ENCODE measurements at places on chromosomes 6 and 20.

- DNase-seq: no peak
These were observed 77.3 kb downstream of the CDH26 start for GRCh38 chr20:60035486-60035885.

- DNase-seq: no peak
These were observed 17.6 kb upstream of the SNRNP48 start for GRCh38 chr6:7572213-7572943.

DNA sequence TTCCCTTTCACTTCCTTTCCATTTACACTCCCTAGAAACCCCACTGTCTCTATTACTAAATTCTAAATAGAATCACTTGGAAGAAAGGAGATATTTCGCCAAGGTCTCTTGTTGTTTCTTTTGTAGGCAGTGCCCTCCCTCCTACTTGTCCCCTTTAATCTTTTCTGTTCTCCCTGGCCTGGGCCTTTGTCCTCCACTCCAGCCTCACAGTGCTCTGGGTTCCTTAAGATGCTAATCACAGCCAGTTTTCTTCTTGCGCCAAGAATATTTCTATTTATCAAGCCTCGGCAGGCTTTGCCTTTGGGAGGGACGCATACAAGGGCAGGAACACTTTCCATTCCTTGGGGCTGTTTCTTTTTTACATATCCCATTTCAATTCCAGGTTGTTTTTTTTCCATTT lies 520.6 kb upstream of the CHD6 start:
- DNase-seq: no peak

GRCh38 chr6:122153557-122153956 lies 245.9 kb upstream of the HSF2 start:
- no peak for DNase-seq

DNA sequence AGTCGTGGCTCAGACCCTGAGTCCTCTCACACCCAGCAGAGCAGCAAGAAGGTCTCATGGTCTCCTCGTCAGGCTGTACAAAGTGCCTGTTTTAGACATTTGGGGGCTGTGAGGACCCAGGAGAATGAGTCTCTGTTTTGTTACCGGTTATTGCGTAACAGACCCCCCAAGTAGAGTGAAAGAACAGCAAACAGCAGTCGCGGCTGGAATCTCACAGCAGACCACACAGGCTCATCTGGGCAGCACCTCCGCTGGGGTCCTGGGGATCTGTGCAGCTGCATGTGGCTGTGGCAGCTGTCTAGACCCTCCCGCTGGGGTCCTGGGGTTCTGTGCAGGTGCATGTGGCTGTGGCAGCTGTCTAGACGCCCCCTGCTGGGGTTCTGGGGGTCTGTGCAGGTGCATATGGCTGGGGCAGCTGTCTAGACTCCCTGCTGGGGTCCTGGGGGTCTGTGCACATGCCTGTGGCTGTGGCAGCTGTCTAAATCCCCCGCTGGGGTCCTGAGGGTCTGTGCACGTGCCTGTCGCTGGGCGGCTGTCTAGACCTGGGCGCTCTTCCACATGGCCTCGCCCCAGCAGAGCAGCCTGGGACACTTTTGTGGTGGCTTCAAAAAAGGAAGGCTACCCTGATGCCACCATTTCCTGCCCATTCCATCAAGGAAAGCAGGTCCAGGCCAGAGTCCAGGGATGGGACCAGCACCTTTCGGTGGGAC lies 24.7 kb downstream of the ENTPD6 start:
- peak; percentile 68 for DNase-seq

- DNase-seq: no peak
These were observed 37.6 kb downstream of the UQCC2 start for GRCh38 chr6:33673851-33674250.

GRCh38 chr6:137903274-137903932 lies 36.3 kb downstream of the TNFAIP3 start:
- no peak for DNase-seq

DNA sequence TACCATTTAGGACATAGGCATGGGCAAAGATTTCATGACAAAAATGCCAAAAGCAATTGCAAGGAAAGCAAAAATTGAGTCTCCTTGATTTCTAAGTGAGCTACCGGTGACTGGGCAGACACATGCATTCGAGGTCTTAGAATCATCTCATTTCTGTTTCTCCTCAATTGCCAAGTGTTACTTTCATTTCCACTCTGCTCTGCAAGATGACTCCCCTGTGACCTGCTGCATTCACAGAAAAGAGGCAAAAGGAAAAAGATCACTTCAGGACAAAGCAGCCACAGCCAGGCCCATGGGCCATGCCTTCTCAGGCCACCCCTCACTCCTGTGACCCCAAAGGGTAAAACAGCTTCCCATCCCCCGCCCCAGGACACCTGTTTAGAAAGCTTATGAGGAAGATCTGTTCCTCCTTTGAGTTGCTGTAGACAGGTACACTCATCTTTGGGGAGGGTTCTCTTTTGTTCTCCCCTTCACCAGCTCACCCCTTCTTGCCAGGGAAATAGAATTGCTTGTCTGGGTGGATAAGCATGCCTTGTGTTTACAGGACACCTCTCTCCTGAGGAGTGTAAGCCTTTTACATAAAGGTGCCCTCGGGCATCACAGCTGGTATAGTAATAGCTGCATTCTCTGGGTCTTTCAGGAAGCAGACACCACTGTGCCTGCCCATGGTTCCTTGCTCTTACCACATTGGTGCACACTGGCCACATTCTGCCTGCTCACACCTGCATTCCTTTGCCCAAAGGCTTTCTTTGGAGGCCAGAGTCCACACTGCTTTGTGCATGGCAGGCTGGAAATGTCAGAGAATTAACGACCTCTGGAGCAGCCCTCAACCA lies 105.0 kb downstream of the SLC24A3 start:
- DNase-seq: no peak

DNA sequence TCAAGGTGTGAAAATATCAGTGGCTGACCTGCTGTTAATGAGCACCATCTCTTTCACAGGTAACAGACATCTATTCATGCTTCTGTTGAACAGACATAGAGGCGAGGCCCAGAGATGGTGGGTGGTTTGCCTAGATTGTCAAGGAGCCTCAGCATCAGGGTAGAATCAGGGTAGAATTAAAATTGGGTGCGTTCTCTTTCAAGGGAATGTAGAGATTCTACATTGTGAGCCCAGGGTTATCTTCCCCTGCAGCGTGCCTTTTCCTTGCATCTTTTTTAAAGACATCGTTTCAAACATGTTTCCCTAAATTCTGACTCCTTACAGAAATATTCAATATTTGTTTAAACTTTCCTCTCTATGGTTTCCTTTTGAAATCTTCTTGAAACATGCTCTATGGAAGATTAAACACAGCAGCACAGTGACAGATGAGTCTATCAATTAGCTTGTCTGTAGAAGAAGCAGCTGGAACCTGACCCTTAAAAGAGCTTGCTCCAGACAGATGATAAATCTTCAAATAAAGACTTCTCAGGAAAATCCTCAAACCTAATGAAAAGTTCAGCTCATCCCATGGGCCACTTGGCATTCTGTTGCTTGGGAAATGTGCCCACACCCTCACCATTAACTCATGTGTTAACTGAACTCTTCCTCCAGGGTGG lies 119.8 kb downstream of the IPCEF1 start:
- no peak for DNase-seq

GRCh38 chr6:137427656-137428290 lies 66.4 kb downstream of the OLIG3 start:
- no peak for DNase-seq

DNA sequence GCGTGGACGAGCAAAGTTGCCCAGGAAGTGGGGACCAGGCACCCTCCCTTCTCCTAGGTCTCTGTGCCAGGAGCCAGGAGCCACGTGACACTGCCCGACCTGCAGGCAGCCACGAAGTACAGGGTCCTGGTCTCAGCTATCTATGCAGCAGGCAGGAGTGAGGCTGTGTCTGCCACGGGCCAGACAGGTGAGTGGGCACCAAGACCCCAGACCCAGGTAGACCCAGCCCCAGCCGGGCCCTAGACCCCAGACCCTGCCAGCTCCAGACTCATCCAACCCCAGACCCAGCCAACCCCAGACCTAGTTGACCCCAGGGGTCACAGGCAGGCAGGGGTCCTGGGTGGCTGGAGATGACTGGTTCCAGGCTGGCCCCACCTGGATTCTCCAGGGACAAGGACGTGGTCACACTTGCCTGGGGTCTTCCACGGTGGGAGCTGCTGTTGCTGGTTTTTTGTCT lies 21.1 kb downstream of the COL20A1 start:
- DNase-seq: no peak

DNA sequence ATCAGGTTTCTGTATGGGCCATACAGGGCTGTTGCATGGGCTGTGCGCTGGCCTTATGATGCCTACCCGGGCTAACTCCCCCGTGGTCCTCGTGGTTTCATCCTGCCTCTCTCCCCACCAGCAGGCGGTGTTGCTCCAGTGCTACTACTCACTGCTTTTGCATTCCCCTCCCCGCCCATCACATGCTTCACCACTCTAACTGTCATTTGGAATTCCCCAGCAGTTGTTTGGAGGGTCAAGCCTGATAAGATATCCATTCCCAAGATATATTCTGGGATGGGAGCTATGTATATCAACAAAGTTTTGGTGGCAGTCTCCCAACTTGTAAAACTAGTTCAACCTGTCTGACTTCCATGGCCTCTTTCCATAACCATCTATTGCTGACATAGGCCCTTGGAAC lies 233.2 kb upstream of the SOX4 start:
- no peak for DNase-seq

DNA sequence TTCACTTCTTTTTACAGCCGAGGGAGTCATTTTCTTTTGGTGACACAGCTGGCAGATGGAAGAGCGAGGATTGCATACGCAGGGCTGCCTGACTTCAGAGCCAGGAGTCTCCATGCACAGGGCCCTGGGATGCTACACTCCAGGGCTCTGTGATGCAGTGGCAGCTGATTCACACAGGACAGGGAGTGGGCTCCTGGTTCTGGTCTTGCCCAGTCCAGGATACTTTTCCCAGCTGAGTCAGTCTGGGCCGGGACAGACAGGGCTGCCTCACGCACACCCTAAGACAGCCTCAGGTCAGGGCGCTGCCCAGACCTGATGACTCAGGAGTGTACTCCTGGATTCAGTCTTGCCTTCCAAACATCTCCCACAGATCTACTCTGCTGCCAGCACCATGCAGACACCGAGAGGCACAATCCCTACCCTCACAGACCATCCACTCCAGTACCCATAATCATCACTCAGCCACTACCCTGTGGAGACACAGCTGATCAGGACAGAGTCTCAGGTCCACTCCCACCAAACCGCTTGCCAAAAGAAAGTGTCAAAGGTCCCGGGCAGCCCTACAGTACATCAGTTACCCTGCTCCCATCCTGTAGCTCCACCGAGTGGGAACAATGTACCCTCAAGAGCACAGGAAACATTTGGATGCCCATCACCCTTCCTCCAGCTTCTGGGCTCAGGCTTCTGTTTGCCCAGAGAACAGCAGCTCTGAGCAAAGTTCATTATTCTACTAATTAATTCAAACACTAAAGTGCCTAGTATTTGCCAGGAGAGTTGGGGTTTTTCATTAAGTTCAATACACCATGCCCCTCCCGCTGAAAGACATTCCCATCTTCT lies 11.5 kb downstream of the SDC4 start:
- DNase-seq: no peak

DNA sequence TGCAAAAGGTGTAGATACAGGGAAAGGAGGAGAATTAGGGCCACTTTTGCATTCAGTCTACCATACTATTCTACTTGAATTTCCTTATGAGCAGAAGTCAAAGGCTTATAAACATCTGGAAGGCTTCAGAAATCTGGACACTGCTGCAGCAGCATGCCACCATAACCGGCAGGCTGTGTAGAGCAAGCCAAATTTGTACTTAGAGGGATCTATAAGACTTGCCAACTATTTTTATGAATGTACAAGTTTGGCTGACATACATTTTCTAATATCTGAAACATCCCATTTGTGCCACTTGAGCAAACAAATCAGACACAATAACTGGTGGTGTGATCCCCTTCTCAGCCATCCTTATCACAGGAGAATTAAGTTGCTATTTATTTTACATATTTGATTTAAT lies 14.0 kb upstream of the PLCB1 start:
- no peak for DNase-seq

DNA sequence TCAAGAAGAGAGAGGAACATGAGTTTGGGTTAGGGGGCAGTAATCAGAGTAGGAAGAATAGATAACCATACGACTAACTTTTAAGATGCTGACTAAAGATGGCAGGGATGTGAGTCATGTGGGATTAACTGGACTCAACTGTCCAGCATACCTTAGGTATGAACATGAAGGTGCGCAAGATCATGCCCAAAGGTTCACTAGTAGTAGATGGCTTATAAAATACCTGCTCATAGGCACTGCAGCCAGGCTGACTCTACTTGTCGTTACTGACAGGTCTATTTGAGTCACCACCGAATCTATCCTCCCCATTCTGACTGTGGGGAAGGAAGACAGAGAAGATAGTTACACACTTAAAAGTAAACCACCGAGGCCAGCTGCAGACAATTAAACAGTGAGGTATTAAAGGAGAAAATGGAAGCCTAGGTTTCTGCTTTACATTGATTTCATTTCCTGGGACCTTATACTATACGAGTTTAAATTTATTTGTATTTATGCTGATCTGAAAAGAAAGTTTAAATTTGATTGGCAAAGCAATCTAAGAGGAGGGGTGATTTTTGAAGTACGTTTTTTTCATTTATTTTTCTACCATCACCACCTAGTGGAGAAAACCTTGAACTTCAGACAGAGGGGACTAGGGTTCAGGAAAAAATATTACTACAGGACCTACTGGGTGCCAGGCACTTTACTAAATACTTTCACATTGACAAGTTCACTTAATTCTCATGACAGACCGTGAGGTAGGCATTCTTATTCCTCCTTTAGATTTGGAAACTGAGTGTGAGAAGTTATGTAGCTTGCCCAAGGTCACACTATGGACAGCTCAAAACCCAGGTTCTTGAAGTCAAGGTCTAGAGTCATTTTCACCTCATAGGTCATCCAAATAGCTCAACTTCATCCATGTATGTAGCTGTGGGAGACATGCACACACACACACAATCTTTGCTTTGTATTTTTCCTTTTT lies 4.0 kb upstream of the WRNIP1 start:
- no peak for DNase-seq

GRCh38 chr6:109625199-109625598 lies 65.8 kb downstream of the AK9 start:
- no peak for DNase-seq

DNA sequence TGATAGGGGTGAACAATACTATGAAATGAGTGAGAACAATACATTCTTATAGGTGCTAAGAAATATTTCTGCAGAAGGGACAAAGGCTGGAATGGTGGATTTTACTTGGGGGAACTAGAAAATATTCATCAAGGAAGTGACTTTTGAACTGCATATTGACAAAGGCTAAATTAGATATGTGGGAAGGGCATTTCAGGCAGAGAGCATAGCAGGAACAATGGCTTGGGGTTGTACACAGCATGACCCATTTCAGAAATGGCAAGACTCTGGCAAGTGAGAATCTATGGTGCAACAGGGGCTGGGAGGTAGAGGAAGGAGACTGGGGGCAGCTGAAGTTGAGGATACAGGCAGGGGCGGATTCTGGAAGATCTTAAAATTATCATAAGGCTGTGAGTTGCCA lies 46.7 kb upstream of the KIF16B start:
- no peak for DNase-seq

DNA sequence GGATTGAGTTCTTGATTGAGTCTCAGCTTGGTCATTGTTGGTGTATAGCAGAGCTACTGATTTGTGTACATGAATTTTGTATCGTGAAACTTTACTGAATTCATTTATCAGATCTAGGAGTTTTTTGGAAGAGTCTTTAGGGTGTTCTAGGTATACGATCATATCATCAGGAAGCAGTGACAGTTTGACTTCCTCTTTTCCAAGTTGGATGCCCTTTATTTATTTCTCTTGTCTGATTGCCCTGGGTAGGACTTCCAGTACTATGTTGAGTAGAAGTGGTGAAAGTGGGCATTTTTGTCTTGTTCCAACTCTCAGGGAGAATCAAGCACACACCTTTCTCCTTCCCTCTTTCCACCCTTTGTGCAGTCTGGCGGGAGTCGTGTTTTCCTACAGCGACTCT lies 26.4 kb downstream of the RPP40 start:
- no peak for DNase-seq
